Activated CD4-positive, alpha-beta T cell treated with anti-CD3 and anti-CD28 coated beads, Interleukin-2, amount 50 U/mL, for 4 hours (primary cell): ENCODE measurements at places on chromosomes 7 and 10.

- no peak for DNase-seq
Observed at GRCh38 chr7:75861636-75862035, 17.2 kb upstream of the RHBDD2 start.

GRCh38 chr7:51238981-51239495 is 77.6 kb downstream of the COBL start:
- DNase-seq, result no peak

DNA sequence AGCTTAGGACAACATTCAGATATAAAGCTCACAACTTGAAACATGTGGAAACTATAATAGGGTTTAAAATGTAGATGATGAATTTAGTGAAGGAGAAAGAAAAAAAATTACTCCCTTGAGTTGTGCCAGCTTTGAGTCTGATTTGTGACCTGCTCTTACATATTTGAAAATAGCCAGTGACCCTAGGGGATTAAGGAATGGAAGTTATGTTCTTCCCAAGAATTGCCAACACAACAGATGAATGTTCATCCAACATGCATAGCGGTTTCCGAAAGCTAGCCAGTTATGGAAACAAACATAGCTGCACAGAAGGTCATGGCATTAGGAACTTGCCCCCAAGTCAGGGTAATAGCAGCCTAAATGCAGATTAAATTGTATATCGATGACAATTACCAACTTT is 10.8 kb downstream of the TMEM196 start:
- DNase-seq, result no peak

DNA sequence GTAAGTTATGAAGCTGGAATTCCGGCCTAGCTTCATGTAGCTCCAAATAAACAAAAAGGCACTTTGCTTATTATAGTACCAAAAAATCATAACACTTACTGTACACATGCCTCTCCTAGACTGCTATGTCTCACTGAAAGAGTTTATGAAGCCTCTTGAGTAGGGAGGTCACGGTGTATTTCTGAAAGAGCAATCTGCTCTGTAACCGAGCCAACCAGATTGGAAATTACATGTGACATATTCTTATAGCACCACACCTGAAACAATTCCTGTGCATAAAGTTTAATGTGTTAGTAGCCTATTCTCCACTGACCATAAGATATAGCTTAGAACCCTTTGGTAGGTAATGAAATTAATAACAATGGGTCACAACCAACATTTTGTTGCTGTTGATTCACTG is 1.3 kb upstream of the FAM3C start:
- DNase-seq, result no peak

GRCh38 chr10:122087436-122087835 is 98.5 kb downstream of the TACC2 start:
- no peak for DNase-seq

GRCh38 chr7:24572393-24572996 is 757 bp upstream of the PALS2 start:
- DNase-seq, result no peak

DNA sequence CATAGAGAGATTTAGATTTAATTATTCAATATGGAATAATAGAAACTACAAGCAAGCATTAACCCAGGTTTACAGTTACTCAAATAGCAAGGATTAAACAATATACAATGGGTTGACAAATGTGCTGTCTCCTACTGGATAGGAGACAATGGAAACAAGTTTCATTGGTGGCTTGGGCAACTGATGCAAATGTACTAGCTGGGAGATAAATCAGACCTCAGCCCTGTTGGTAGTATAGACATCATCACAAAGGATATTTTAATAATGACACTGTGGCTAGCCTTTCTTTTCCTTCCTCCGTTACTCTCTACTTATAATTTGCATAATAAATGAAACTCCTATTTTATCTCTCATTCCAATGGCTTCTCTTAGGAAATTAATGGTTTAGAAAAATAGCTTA is 96.5 kb upstream of the DKK1 start:
- no peak for DNase-seq

GRCh38 chr7:117807676-117808075 is 65.6 kb downstream of the CTTNBP2 start:
- no peak for DNase-seq

- peak; percentile 10 for DNase-seq
Observed at GRCh38 chr10:5890452-5890915, 441 bp downstream of the FBH1 start.

GRCh38 chr10:63286754-63287264 is 153.7 kb downstream of the NRBF2 start:
- no peak for DNase-seq

DNA sequence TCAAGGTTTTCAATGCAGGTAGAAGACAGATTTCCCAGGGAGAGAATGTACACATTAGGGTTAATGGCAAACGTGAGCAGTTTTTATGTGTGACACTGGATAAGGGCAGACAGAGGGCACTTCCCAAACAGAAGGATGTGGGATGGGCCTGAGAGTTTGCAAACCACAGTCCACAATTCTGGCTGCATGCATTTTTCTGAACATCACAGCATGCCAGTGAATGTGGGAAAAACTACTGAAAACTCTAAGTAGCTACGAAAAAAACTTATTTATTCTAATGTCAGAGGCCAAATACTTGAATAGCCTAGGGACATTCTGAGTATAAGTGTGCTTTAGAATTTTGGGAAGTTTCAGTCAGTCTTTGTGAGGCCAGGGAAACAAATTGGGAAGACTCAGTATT is 145.9 kb downstream of the NRCAM start:
- no peak for DNase-seq

- no peak for DNase-seq
Observed at GRCh38 chr10:96152437-96152836, 22.3 kb downstream of the ZNF518A start.

DNA sequence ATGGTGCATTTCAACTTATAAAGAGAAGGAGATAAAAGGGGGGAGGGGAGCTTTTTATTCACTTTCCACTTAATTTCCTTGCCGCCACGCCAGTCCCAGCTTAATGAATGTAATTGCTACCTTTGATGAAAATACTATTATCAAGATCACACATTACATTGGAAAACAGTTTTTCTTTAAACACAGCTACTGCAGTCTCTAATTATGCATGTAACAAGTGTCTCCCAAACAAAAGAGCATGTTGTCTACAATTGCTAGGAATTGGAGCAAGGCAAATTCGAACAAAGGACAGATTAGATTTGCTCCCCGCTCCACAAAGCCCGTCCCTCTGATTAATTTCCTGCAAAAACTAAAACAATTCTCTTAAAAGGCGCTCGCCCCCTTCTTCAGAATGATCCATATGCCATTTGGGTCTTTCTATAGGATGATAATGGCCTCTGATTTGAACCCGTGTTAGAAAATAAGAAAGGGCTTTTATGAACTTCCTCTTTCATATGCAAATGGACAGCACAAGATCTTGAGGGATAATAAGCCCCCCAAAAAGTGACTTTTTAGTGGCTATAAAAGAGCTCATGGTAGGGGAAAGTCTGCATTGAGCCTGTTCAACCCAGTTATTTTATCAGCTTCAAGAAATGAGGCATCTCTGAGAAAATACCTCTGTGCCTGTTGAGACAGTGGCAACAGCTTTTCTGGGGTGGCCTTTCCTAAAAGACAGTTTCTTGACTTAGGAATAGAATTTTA is 60.6 kb downstream of the ACADSB start:
- no peak for DNase-seq

DNA sequence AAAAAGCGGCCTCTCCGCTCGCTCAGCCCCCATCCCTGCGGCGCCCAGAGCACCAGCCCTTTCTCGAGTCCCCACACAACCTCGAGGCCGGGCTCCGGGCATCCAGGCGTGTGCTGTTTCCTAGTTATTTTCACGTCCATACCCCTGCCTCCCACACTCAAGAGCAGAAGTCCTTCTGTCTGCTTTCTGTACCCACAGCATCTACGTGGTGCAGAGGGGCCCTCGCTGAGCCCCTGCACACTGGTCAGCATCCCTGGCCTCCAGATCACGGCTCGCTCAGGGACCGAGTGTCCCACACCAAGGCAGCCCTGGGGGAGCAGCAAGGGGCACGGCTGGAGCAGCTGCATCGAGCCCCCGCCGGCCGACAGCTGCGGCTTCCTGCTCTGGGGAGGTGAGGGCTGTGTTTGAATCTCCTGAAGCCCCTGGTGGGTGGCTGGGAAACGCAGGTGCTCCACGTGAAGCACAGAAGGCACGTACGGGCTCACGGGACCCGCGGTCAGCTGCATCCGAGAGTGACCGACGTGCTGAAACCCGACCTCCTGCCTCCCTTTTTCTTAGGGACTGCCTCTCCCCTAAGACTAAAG is 333.1 kb downstream of the DNAJB6 start:
- no peak for DNase-seq

GRCh38 chr10:25097669-25098411 is 77.0 kb upstream of the GPR158 start:
- DNase-seq, result no peak

DNA sequence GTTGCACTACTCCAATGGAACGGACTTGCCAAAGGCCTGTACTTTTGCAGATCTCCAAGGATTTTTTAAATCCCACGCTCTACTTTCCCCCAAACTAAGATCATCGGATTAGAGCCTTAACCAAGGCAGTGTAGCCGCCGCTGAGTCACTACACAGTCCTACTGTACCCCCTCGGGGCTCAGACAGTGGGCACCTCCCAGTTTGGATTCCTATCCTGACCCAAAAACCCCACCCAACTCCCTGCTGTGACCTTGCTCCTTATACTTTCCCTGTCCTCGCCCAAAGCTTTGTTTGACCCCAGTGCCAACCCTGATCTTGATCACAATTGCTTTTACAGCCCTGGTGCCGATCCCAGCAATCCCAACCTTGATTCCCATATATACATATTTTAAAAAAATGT is 17.5 kb upstream of the PLAU start:
- DNase-seq, result no peak
